Activated T-helper 1 cell treated with anti-CD3 and anti-CD28 coated beads, Interleukin-12 subunit alpha, Interleukin-12 subunit beta, Interleukin-2, Interleukin-4 antibody, amounts not matched to agents 30 ng/mL and 10 ng/mL and 1 ng/mL, durations not matched to agents 14 hours and 24 hours and 36 hours (primary cell): ENCODE measurements at places on chromosomes 5 and 9. TPM values are rescaled to one million over a fixed set of nuclear protein-coding genes. Genes with fewer than 3 reads are reported as not detected.
A peak's percentile ranks its signal among the peaks of the same experiment; 100 is the strongest.

GRCh38 chr5:124859556-124860290 lies 113.3 kb upstream of the ZNF608 start:
- DNase-seq, result no peak

DNA sequence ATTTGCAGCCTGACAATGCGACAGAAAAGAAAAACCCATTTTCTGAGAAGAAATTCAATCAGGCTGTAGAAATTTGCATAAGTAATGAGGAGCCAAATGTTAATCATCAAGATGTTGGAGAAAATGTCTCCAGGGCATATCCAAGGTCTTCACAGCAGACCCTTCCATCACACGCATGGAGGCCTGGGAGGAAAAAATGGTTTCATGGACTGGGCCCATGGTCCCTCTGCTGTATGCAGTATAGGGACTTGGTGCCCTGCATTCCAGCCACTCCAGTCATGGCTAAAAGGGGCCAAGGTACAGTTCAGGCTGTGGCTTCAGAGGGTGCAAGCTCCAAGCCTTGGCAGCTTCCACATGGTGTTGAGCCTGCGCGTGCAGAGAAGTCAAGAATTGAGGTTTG lies 73.3 kb downstream of the CCDC192 start:
- no peak for DNase-seq

- DNase-seq, result no peak
These were observed 43.1 kb downstream of the SPATA31D1 start for GRCh38 chr9:82031538-82032280.

GRCh38 chr5:93899026-93899600 lies 157.7 kb upstream of the POU5F2 start:
- DNase-seq, result no peak

- no peak for DNase-seq
These were observed 14.7 kb downstream of the MGAT1 start for GRCh38 chr5:180787711-180788431.

DNA sequence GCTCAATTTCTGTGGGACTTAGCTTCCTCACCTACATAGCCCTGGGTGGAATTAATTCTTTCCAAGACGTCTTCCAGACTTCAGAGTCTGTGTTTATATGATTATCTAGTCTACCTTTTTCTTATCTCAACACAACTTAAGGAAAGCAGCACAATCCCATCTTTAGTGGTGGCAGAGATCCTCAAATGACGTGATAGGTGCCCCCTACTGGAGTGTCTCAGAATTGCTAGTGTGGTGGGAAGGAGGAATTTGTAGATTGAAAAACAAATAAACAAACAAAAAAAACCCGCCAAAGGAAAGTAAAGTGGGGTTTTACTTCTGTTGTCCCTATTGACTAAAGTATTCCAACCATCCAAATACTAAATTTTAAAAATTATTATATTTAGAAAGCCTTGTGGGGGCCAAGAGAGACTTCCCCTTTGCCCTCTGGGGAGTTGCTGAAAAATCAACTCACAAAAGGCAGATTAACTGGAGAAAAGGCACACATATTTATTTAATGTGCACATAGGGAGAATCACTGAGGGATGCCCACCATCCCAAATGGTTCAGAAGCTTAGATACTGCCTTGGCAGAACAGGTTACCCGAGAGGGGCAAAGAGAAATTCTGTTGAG lies 283.3 kb downstream of the TMEM167A start:
- DNase-seq, result no peak

DNA sequence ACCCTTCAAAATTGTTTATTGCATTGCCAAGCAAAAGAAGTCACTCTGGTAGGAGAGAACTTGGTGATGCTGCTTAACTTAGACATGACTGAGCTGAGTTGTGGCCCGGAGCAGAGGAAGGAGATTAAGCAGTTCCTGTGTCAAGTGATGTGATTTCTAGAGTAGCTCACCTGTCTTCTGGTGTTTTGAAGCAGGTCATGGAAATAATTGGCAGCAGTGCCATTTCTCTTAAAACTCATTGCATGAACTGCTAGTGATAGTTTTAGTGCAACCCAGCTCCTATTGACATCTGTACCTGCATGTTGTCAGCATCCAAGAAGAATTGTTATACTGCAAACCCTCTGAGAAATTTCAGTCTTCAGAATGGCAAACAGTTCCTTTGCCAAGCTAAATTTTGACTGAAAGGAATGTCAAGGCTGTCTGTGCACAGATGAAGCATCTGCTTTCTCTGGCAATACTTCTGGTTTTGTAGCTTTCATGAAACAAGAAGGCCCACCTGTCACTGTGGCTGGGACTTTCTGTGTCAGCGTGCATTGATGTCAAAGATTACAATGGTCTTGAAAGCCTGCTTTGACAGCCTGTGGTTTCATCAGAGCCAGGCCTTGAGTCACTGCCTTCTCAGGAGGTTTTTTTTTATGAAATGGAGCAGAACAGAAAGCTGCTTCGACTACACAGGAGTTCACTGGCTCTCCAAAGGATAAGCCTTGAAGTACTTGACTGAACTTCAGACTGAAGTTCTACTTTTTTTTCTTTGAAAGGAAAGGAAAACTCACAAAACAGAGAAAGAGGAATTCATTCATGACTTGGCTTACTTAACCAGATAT lies 90.6 kb downstream of the RALGPS1 start:
- DNase-seq, result peak; percentile 75

DNA sequence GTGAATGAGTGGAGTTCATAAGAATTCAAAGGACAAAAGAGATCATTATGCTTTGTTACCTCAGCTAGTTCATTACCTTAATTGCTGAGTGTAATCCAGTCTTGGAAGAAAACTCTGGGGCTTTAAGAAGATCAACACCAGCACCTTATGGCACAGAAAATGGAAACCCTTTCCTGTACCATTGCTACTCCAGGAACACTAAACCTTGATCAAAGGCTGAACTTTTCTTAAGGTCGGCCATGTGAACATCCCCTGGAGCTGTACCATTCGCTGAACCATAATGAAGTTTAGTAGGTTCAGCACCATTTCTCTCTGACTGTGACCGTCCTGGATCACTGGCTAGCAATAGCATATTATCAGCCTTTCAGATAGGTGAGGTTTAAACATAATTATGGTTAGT lies 97.4 kb downstream of the PBX3 start:
- no peak for DNase-seq

GRCh38 chr9:22052376-22052945 lies 43.4 kb upstream of the CDKN2B start:
- DNase-seq, result peak; percentile 40

GRCh38 chr5:64767959-64768357 lies 533 bp downstream of the SREK1IP1 start:
- no peak for DNase-seq

DNA sequence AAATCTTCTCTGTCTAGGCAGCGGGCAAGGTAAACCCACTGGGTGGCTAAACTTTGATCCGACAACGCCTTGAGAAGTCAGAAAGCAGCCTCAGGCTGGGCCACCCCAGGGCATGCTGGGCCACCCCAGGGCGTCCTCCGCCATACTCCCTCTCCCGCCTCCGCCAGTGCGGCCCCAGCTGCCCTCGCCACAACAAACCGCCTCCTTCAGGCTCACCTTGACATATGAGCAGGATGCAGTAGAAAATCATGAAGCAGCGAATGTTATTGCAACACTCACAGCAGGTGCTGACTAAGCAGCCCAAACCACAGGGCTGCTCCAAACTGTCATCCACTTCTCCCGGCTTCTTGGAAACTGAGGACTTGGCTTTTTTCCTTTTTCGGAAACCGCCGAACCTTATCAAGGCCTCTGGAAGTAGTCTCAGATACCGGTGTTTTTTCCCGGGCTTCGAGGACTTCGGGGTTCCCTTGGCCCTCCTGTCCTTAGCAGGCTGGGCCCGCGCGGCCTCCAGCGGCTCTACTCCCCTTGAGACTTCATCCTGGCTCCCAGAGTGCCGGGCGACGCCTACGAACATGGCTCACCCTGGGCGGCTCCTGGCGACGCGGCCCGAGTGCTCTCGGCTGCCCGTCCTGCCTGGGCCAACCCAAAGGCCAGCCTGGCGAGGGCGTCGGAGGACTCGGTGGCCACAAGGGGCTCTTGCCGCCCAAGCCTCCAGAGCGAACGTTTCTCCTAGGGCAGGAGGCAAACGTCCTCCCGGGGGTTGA lies at the start of gene SLCO6A1:
Gene SLCO6A1, minus strand, starts transcription at position 731 of the 764 bp plus-strand sequence. Its CDS starts 157 bp downstream, at position 574.
- DNase-seq, result no peak

GRCh38 chr5:95886340-95887044 lies 64.0 kb upstream of the GLRX start:
- DNase-seq, result no peak

DNA sequence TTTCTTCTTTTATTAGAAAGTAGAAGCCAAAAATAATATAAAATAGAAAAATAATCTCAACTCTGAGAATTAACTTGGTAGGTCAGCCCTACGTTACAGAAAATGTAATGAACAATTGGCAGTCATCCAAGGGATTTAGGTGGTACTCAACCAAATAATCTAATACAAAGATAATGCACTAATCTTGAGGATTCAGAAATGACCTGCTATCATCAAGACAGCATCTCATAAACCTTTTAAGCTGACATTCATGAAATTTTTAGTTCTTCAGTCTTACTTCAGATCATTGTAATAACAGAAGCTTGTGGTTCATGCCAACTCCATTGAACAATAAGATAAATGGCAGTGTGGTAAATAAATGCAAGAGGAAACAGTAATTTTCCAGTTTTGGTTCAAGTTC lies 1058.0 kb downstream of the MAT2B start:
- no peak for DNase-seq

DNA sequence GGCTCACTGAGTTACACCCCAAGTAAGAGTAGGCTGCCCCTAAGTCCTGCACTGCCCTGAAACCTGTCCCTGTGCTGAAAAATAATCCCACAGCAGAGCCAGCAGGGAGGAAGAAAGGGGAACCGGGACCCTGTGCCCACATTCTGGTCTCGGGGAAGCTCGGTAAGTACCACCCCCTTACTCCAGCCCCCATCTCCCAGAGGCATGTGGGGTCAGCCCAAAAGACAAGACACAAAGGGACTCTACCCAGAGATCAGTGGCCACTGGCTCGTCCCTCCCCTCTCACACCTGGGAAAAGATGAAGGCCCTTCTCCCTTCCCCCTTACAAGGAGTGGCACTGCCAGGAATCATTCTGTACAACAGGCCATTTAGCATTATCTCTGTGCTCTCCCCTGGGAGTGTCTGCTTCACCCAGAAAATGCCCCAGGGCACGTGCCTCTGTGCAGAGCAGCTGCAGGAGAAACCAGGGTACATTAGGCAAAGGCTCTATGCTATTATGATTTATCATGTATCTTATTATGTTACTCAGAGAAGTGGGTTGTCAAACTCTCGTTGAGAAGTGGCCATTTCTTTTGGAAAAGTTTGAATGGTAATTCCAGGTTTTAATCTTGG lies 71.3 kb downstream of the NDFIP1 start:
- DNase-seq, result no peak

- DNase-seq, result no peak
These were observed 85.2 kb downstream of the BASP1 start for GRCh38 chr5:17302604-17303003.

DNA sequence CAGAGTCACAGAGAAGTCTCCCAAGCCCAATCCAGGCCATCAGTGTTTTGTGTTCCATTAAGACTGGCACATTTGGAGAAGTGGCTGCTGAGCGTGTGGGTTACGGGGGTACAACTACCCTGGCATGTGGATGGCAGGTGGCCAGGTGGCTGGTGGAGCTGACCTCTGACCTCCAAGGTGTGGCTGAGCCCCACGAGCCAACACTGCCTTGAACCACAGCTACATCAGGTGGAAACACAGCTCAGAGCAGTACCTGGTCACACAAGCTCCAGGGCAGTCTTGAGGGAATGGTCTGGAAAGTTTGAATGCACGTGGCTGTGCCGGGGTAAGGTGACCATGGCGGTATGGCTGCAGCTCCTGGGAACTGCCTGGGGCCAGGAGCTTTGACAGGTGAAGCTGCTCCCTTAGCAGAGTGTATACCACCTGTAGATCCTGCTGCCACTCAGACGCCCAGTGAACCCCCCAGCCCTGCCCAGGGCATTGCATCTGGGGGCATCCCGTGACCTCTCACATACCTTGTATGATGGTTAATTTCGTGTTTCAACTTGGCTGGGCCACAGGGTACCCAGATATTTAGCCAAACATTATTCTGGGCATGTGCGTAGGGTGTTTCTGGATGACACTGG lies 207.9 kb downstream of the GADD45G start:
- no peak for DNase-seq

DNA sequence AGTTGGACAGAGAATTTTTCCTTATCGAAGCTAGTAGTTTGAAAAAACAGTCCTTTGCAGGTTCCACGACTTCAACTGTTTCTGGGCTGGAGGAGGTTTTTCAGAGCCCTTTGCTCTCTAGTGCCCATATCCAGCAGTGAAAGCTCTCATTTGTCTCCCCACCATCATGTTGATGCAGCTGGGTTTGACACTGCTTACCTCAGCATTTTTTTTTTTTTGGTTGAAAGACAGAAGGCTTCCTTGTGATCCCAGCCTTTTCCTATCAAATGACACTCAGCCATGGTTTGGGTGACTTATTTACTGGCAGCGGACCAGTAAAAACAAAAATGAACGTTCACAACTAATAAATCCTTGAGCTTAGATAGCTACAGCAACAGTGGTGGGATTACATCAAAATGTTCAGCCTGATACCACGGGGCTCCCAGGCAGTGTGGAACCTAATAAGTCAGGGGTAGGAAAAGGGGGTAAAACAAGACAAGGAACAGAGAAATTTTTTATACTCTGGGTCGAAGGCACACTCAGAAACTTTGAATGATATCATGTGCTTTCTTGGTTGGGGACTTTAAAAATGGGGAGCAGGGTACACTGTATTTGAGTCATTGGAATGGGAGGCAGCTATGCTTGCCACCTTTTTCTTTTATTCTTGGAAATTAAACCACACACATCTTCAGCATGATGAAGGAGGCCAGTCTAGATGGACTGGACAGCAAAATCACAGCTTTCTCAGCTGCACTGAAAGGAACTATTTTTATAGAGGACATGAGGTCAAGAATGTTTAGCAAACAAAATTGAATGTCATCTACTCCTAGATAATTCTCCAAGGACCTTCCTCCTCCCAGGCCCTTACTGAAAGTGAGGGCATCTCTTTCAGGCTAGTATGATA lies 308.9 kb upstream of the MPDZ start:
- DNase-seq, result no peak

The PSD2 gene
- total RNA-seq, result not detected in 2 replicates

The ZNF618 gene
- total RNA-seq, result 0.07 and 0.16 TPM in 2 replicates

The CDC20B gene
- not detected in 2 replicates for total RNA-seq

The UCK1 gene
- 26.9 and 28.0 TPM in 2 replicates for total RNA-seq

The PROB1 gene
- 9.1 and 9.3 TPM in 2 replicates for total RNA-seq
